ENCODE measurements at places on chromosomes 4 and X. TPM values are rescaled to one million over a fixed set of nuclear protein-coding genes. Genes with fewer than 3 reads are reported as not detected.

- no peak overlapping the region for H3K4me3 ChIP-seq
- H3K36me3 ChIP-seq = no peaks in the 10 kb centered on the region
- no peak for DNase-seq
- H3K27ac ChIP-seq = no peak overlapping the region
These were observed 145.9 kb downstream of the DMD start for GRCh38 chrX:33065415-33065814.

SPP1 gene
- 14.2 TPM for total RNA-seq

DNA sequence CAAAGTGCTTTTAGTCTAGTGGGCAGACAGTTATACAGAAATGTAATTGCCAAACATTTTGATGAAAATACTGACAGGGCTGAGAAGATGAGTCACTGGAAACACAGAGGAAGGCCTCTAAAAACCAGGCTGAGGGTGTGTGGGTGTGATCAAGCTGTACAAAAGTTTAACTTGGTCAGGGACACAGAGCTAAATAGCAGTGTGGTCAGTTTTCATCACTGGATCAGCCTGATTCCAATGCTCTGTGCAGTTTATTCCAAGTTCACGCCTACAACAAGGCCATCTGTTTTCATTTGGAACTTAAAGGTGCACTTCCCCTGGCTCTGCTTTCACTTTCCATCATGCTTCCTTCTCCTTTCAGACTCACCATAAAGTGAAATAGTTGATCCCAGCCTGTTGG is 10.6 kb downstream of the CENPVL3 start:
- H3K4me3 ChIP-seq = no peak overlapping the region
- no peak overlapping the region for H3K27ac ChIP-seq
- H3K4me1 ChIP-seq = no peaks in the 10 kb centered on the region
- H3K36me3 ChIP-seq = no peaks in the 10 kb centered on the region

- H3K27ac ChIP-seq = peak overlapping the region; percentile 90
- no peaks in the 10 kb centered on the region for H3K27me3 ChIP-seq
- DNase-seq = no peak
- peaks cover 13% of the 10 kb centered on the region for H3K4me1 ChIP-seq
These were observed 9.9 kb downstream of the TNIP2 start for GRCh38 chr4:2745981-2746806.

GRCh38 chrX:125205918-125206665 is 113.6 kb upstream of the TEX13C start:
- H3K27me3 ChIP-seq = peaks cover 55% of the 10 kb centered on the region
- H3K36me3 ChIP-seq = no peaks in the 10 kb centered on the region
- H3K27ac ChIP-seq = peak overlapping the region; percentile 95
- H3K4me1 ChIP-seq = peaks cover 43% of the 10 kb centered on the region
- H3K4me3 ChIP-seq = peak overlapping the region; percentile 86
- DNase-seq = peak; percentile 39

GRCh38 chr4:140038031-140038533 is 115.9 kb downstream of the MAML3 start:
- no peak for DNase-seq
- H3K4me3 ChIP-seq = no peak overlapping the region
- H3K27me3 ChIP-seq = no peaks in the 10 kb centered on the region
- H3K27ac ChIP-seq = peak overlapping the region; percentile 12
- peaks cover 37% of the 10 kb centered on the region for H3K4me1 ChIP-seq

DNA sequence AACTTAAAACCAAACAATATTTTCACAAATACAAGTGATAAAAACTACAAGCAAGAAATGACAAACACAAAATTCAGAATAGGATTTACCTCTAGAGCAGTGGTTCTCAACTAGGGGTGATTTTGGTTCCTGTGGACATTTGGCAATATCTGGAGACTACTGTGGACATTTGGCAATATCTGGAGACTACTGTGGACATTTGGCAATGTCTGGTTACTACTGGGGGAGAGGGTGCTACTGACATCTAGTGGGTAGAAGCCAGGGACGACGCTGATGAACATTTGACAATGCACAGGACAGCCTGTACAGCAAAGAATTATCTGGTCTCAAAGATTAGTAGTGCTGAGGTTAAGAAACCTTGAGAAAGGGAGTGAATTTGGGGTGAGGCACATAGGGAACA is 169.8 kb downstream of the CLCN4 start:
- no peaks in the 10 kb centered on the region for H3K27me3 ChIP-seq
- no peak overlapping the region for H3K4me3 ChIP-seq
- no peak for DNase-seq
- H3K4me1 ChIP-seq = no peaks in the 10 kb centered on the region

PDZD4 gene
- 52.5 TPM for total RNA-seq

- peaks cover 4% of the 10 kb centered on the region for H3K4me1 ChIP-seq
- DNase-seq = no peak
- no peaks in the 10 kb centered on the region for H3K27me3 ChIP-seq
- no peak overlapping the region for H3K4me3 ChIP-seq
- no peak overlapping the region for H3K27ac ChIP-seq
These were observed 18.7 kb upstream of the ALG13 start for GRCh38 chrX:111662292-111662691.

- H3K27me3 ChIP-seq = no peaks in the 10 kb centered on the region
- peaks cover 18% of the 10 kb centered on the region for H3K36me3 ChIP-seq
- H3K27ac ChIP-seq = peak overlapping the region; percentile 35
- peaks cover 12% of the 10 kb centered on the region for H3K4me1 ChIP-seq
- DNase-seq = no peak
- no peak overlapping the region for H3K4me3 ChIP-seq
These were observed 8.3 kb upstream of the PIM2 start for GRCh38 chrX:48927123-48927522.

DNA sequence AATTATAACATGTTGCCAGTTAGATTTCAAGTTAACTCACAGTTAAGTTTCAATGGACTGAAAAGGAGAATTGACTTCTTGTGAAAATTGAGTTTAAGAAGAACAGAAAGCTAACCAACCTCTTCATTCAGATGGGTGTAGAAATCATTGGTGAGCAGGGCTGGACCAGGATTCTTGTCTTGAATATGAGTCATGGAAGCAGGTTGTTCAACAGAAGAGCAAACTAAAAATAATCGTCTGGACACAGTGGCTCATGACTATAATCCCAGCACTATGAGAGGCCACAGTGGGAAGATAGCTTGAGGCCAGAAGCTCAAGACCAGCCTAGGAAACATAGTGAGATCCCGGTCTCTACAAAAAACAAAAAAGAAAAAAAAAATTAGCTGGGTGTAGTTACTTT is 98.2 kb downstream of the ARSJ start:
- H3K27me3 ChIP-seq = no peaks in the 10 kb centered on the region
- DNase-seq = no peak
- no peak overlapping the region for H3K4me3 ChIP-seq
- no peaks in the 10 kb centered on the region for H3K36me3 ChIP-seq

GPR82 gene
- total RNA-seq = not detected

DNA sequence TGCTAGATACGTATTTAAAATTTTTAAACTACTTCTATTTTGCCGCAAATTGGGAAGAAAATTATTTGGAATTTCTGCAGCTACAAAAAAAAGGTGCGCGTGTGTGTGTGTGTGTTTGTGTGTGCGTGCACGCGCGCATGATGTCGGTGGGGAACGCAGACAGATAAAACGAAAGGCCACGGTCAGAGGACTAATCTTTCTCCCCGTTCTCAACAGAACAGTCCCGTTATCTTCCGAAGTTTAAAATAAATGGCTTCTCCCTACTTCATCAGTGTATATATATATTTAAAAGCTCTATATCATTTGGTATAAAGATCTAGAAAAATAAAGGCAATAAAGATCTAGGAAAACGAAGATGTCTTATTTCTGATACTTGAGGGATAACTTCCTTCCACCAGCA is 1.5 kb downstream of the MGARP start:
- no peaks in the 10 kb centered on the region for H3K36me3 ChIP-seq
- no peak for DNase-seq
- peaks cover 14% of the 10 kb centered on the region for H3K4me1 ChIP-seq
- peaks cover 62% of the 10 kb centered on the region for H3K27me3 ChIP-seq
- peak overlapping the region; percentile 88 for H3K4me3 ChIP-seq

DNA sequence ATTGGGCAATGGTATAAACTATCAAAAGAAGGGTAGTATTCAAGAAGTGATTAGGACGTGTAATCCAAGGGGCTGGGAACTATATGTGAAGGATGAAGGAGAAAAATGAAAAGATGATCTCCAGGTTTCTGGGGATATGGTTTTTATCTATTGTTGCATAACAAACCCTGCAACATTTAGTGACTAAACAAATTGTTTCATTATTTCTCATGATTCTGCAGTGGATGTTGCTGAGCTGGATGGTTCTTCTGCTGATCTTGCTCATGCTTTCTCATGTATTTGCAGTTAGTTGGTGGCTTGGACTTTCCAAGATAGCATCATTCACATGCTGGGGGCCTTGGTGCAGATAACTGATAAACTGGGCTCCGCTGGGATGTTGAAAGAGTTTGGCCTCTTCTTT is 29.1 kb downstream of the PHOX2B start:
- no peak overlapping the region for H3K4me3 ChIP-seq
- peaks cover 79% of the 10 kb centered on the region for H3K27me3 ChIP-seq
- DNase-seq = no peak
- H3K4me1 ChIP-seq = no peaks in the 10 kb centered on the region
- no peaks in the 10 kb centered on the region for H3K36me3 ChIP-seq
- H3K27ac ChIP-seq = no peak overlapping the region

DNA sequence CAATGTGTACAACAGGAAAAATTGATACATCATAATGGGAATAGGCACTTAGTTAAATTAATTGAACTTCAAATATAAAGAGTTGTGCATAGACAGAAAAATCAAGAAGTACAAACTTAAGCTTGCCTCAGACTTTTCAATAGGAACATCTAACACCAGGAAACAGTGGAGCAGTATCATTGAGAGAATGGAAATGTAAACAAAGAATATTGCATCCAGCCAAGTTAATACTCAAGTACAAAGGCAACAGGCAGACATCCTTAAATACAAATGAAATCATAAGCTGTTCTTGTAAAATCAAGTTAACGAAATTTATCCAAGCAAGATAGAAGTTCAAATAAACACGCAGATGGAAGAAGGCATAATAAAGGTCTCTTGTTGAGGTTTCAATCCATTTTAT is 71.2 kb upstream of the TLR2 start:
- DNase-seq = no peak
- no peaks in the 10 kb centered on the region for H3K27me3 ChIP-seq

DNA sequence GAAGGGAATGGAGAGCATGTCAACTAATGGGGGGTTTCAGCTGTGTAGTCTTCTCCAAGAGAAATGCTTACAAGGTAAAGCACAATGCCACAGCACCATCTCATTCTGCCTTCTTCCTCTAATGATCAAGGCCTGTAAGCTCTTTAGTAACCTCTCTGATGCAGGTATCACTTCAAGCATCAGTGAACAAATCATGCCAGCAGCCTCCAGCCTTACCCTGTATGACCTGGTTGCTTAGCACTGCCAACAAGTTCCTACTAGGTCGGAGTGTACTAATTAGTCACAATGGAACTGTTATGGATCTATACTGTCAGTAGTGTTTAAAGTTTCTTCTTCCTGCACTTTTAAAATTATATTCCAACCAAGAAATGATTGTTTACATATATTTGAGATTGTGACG is 197.7 kb downstream of the GRID2 start:
- H3K36me3 ChIP-seq = no peaks in the 10 kb centered on the region
- H3K4me3 ChIP-seq = no peak overlapping the region
- H3K27ac ChIP-seq = no peak overlapping the region

ATP8A1 gene
- 11.9 TPM for total RNA-seq

DNA sequence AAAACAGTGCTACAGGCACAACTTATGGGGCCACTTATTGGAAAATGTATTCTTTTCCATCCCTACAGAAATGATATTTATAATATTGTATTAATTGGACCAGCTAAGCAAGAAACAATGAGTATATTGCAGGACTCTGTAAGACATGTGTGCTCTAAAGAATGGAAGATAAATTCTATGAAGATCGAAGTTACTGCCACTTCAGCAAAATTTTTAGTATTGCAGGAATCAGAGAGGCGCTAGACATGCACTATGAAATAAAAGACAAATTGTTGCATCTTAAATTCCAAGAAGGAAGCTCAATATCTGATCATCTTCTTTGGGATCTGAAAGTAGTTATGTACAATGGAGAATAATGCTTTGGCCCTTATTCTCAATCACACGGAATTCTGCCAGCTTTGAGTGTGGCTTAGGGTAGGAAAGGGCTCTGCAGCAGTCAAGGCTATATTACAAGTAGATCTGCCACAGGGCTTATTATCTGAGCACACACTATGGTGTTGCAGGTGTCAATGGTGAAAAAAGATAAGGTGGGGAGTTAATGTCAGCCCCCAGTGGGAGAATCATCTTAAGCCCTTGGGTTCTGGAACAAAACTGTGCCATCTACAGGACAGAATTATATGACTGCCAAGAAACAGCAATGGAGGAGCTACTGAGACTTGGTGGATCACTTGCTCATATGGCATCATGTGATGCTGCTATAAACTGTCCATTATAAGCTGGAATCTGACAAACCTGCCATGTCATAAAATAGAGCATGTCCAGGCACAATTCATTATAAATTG is 334.0 kb upstream of the NDST3 start:
- no peak overlapping the region for H3K4me3 ChIP-seq
- no peak for DNase-seq
- no peaks in the 10 kb centered on the region for H3K36me3 ChIP-seq
- no peaks in the 10 kb centered on the region for H3K4me1 ChIP-seq
- no peak overlapping the region for H3K27ac ChIP-seq
- no peaks in the 10 kb centered on the region for H3K27me3 ChIP-seq

DNA sequence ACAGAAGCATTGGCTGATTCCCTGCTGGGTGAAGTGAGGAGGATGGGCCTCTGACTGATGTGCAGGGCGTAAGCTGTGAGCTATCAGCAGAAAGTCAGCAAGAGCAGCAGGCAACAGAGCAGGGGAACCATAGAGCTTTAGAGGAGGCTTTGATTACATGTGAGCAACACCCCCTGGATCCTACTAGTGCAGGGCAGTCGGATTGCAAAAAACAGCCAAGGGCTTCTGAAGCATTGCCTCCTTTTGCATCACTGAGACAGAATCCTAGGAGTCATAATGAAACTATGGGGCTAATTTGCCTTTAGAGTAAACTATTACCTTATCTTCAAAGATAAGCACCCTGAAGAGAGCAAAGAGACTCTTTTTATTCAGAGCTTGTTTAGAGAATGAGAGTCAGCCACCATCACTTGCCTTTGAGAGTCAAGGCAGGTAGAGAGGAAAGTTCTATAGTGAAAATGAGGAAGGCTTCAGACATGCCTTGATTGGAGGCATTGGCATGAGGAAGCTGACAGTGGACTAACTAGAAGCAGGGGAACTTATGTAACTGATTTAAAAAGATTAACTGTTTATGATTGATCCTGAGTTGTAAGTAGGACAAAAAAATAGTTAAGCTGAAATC is 420.3 kb downstream of the PDHA2 start:
- H3K27me3 ChIP-seq = no peaks in the 10 kb centered on the region
- no peak overlapping the region for H3K4me3 ChIP-seq
- no peaks in the 10 kb centered on the region for H3K36me3 ChIP-seq
- no peak for DNase-seq
- no peak overlapping the region for H3K27ac ChIP-seq
- no peaks in the 10 kb centered on the region for H3K4me1 ChIP-seq
